ENCODE measurements at places on chromosomes 12 and 14.
A peak's percentile ranks its signal among the peaks of the same experiment; 100 is the strongest.

DNA sequence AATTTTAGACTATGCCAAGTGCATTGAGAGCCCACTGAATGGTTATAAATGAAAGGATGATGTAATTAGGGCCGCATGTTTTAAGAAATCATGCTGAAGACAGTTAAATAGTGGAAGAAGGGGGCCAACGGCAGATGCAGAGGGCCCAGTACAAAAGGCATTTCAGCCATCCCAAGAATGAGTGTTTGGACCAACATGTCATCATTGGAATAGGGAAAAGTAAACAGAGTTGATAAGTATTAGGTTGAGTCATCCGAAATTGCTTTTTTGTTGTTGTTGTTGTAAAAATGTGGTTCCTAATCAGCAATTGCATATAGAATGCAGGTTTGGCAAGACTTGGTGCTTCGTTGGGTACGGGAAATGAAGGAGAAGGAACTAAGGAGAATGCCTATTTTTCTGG is 29.5 kb downstream of the BMP4 start:
- peak; percentile 65 for DNase-seq

DNA sequence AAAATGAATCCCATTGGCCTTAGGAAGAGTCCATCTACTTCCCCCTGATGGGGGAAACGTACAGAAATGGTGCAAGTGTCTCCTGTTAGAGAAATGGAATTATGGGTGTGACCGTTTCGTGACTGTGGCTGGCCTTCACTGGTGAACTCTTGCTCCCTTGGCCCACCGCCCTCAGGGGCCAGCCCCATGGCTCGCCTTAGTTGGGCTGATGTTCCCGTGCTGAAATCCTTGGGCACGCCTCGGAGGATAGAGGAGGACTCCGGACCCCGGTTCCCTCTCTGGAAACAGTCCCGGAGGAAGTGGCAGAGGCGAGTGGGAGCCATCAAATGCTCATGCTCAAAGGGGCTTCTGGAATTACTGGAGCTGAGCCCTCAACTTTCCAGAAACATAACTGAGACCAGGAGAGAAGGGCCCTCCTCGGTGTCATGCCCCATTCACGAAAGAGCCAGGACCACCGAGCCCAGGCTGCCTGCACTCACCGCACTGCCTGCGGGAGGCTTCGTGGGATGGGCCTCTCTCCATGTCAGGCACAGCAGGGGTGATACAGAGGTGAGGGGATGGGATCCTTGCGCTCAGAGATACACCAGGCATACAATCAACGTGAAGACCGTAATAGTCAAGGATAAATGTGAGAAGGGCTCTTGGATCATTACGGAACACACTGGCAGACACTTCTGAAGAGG is 10.1 kb upstream of the CACNA2D4 start:
- no peak for DNase-seq

- DNase-seq, result no peak
Measured at GRCh38 chr12:131920902-131921840, 7.9 kb upstream of the PUS1 start.

GRCh38 chr12:129467726-129468125 is 436.1 kb downstream of the TMEM132D start:
- DNase-seq, result no peak

- DNase-seq, result peak; percentile 33
Measured at GRCh38 chr12:28050606-28051005, 78.1 kb upstream of the PTHLH start.

DNA sequence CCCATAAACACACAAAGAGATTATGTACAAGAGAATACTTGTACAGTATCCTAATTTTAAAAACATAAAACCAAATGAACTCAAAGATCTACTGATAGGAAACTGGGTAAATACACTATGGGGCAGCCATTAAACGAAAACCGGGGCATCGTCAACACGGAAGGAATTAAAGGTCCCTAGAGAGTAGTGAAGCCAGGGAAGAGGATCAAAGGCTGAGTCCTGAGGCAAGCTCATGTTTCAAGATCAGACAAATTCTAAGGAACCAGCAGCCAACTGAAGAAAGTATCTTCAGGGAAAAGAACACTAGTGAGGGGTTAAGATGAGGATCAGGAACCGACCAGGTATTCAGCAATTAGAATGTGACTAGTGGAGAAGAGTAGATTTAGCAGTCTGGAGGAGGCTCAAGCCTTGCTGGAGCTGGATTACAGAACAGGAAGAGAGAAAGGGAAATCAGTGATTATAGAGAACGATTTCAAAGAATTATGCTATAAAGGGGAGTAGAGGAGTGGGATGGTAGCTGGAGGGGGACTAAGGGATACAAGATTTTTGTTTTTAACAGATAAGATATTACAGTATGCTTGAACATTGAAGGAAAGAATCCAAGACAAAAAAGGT is 23.7 kb downstream of the SEL1L start:
- DNase-seq, result peak; percentile 8

- DNase-seq, result peak; percentile 97
Measured at GRCh38 chr12:105226219-105226618, 9.8 kb downstream of the APPL2 start.

DNA sequence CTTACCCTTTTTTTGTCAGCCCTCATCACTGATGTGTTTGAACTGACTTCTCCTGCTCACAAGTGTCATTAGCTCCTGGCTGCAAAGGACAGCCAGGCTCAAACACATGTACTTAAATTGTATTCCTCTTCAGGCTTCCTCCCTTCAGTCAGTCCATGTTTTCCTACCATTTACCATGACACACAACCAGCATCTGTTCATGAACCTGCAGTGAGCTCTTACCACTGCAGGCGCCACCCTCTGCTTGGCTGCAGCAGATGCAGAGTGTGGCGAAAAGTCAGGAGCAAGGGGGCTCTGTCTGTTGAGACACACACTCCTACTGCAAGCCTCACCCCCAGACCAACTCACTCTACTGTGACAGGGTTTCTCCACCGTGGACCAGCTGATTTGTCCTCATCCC is 70.2 kb downstream of the TSPAN11 start:
- DNase-seq, result no peak

DNA sequence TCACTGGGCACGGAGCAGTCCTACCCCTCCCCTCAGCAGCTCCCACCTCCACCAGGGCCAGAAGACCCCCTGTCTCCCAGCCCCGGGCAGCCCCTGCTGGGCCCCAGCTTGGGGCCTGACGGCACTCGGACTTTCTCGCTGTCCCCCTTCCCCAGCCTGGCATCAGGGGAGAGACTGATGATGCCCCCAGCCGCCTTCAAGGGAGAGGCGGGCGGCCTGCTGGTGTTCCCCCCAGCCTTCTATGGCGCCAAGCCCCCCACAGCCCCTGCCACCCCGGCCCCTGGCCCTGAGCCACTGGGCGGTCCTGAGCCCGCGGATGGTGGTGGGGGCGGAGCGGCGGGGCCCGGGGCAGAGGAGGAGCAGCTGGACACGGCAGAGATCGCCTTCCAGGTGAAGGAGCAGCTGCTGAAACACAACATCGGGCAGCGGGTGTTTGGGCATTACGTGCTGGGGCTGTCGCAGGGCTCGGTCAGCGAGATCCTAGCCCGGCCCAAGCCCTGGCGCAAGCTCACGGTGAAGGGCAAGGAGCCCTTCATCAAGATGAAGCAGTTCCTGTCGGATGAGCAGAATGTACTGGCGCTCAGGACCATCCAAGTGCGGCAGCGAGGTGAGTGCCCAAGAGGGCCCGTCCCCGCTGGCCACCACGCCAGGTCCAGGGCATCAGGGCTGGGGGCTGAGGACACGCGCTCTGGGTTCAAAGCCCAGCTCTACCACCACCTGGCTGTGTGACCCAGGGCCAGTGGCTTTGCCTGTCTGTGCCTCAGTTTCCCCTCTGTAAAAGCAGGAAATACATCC is 58.6 kb downstream of the PHETA1 start:
- no peak for DNase-seq

DNA sequence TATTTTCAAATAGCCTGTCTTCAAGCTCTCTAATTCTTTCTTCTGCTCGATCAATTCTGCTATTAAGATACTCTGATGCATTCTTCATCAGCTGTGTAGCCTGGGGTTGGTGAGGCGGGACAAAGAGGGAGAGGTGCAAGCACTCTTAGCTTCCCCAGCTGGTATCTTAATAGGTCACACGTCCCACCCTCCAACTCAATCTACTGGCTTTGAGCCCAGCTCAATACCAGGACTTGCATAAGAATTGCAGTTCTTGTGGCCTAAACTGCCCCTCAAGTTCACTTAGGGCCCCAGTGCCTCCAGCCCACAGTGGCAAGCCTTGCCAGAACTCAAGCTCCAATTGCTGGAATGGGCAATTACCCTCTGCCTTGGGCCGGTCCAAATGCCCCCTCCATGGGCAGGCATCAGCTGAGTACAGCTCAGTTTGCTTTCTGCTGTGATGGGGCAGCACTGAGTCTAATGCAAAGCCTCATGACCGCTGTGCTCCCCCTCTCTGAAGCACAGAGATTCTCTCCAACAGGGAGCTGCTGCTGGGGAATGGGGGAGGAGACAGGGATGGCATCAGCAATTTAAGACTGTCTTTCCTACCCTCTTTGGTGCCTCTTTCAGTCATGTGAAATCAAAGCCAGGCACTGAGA is 5.6 kb upstream of the SPATA7 start:
- DNase-seq, result no peak

- DNase-seq, result peak; percentile 37
Measured at GRCh38 chr14:75578102-75578785, at the start of gene FLVCR2. Gene FLVCR2 (plus strand): TSS chr14:75578620. CDS start chr14:75578973, 353 bp downstream.

Data from fibroblast of skin of right quadriceps (primary cell).